Activated effector memory CD4-positive, alpha-beta T cell treated with anti-CD3 and anti-CD28 coated beads, Interleukin-2, amount 50 U/mL, for 16 hours (primary cell): ENCODE measurements at places on chromosomes 2 and 18.

GRCh38 chr2:28387082-28387960 is 5.3 kb upstream of the FOSL2 start:
- DNase-seq = no peak

- DNase-seq = no peak
Observed at GRCh38 chr2:140349695-140350094, 1569.5 kb upstream of the NXPH2 start.

GRCh38 chr2:24169023-24169422 is 5.8 kb upstream of the FAM228A start:
- DNase-seq = no peak

- DNase-seq = no peak
Observed at GRCh38 chr18:72935744-72936143, 68.0 kb upstream of the NETO1 start.

GRCh38 chr2:20468549-20469500 is 22.0 kb downstream of the RHOB start:
- peak; percentile 50 for DNase-seq

DNA sequence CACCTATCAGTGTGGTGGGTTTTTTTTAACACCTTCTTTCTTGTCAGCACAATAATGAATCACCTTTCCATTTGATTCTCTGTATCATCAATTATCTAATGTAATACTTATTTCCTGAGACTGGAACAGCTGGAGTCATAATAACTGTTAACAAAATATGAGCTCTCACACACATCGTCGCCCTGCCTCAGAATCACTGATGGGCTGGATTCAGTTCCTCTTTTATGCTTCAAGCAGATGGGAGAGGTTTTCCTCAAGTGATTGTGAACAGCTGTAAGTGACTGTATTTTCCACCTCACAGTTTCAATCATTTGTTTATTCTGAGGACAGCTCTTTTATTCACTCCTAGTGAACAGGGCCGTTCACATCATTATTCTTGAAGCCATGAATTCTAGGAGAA is 330.2 kb downstream of the DSC3 start:
- no peak for DNase-seq

GRCh38 chr2:108575132-108575966 is 41.1 kb downstream of the LIMS1 start:
- no peak for DNase-seq

DNA sequence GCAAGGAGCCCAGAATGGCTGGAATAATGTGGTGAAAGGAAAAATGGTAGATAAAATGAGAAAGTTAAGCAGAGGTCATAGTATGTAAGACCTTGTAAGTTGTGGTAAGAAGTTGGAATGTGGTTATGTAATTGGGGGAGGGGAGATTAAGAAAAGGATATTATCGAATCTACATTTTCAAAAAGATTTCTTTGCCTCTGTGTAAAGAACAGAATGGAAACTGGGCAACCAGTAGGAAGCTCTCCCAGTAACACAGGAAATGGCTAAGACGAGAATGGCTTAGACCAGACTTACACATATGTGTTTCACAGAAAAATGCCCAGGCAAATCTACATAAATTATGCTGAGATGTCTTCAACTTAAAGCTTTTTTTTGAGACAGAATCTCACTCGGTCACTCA is 13.2 kb downstream of the MEMO1 start:
- no peak for DNase-seq

DNA sequence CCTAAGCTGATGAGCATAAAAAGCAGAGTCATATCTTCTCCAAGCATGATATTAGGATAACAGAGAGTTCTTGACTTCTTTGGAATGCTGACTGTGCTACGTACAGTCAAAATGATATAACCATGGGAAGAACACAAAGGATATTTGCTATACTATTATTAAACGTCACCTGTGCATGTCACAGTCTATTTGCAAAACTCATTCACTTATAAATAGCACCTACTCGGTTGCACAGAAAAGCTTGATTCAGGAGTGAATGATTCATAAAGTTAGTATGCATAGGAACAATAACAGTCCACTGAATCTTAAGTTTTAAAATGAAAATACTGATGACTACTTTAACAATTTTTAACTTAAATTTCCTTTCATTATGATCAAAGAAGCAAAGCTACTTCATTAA is 83.3 kb downstream of the SP3 start:
- DNase-seq = no peak

- DNase-seq = no peak
Observed at GRCh38 chr2:48693066-48693465, 62.5 kb downstream of the LHCGR start.

GRCh38 chr2:177165721-177166711 is 46.6 kb upstream of the HNRNPA3 start:
- no peak for DNase-seq

GRCh38 chr2:40579247-40579646 is 127.4 kb upstream of the SLC8A1 start:
- DNase-seq = no peak

GRCh38 chr2:178365116-178365515 is 85.9 kb downstream of the PRKRA start:
- DNase-seq = no peak

GRCh38 chr2:252001-252602 is 11.7 kb downstream of the SH3YL1 start:
- DNase-seq = no peak

DNA sequence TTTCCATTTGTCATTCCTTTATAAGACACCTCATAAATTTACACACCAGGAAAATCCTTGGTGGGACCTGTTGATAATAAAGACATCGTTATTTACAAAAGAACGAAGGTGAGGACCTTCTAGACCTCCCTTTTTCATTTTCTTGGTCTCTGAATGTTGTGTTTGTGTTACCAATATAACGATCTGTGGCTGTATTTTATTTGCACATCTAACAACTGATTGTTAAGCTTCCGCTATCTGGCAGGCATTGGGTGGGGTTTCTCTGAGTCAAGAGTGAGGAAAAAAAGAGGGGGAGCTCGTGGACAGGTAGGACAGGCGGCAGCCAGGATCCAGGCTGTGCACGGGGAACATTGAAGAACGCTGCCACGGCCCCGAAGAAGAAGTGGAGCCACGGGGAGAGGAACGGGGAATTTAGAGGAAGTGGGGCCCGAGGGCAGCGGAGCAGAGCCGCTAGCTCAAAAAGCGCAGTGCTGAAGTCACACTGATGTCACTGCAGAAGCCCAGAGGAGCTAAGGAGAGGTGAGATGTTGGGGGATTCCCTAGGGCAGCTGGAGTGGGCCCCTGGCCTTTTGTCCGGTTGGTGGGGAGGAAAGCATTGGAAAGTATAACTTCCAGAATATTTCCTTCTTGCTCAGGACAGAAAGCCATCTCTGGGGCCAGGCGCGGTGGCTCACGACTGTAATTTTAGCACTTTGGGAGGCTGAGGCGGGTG is 20.9 kb upstream of the DNMT3A start:
- peak; percentile 85 for DNase-seq

- no peak for DNase-seq
Observed at GRCh38 chr2:196383799-196384198, 212.4 kb upstream of the STK17B start.

DNA sequence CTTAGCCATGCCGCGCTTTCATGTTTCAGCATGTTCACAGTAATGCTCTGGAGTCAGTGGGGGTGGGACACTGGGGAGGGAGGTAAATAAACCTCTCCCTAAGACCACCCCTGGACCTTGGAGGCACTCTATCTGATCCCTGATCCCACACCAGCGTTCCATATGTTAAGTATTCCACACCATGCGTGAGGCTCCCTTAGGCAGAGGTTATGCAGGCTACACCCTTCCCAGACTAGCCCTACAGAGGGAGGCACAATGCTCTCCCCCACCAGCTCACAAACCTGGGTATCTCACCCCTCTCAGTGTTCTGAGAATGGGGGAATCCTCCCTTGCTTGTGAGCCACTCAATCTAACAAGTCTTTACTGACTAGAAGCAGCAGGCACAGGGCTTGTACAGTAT is 1610.4 kb upstream of the ZEB2 start:
- DNase-seq = no peak

GRCh38 chr18:31440787-31441186 is 6.8 kb upstream of the DSG3 start:
- DNase-seq = no peak

- no peak for DNase-seq
Observed at GRCh38 chr2:224901121-224901676, 141.1 kb downstream of the DOCK10 start.

DNA sequence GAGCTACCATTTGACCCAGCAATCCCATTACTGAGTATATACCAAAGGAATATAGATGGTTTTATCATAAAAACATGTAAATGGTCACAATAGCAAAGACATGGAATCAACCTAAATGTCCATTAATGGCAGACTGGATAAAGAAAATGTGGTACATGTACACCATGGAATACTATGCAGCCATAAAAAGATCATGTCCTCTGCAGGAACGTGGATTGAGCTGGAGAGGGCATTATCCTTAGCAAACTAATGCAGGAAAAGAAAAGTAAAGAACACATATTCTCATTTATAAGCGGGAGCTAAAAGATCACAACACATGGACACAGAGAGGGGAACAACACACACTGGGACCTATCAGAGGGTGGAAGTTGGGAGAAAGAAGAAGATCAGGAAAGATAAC is 22.9 kb downstream of the SLC38A11 start:
- no peak for DNase-seq

DNA sequence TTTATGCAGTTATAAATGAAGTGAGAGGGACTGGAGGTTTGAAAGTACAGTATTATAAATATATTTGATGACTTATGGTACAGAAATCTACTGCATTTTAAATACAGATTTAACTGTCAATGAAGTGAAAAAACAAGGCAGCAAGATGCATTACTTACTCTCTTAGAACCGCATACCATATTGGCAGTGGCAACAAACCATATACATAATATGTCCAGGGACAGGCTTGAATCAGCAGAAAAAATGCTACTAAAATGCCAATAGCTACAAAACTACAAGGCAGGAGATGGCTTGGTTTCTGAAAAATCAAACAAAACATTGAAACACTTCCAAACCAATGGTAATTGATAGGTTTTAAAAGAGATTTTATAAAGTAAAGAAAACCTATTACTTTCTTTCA is 77.2 kb downstream of the PIGN start:
- no peak for DNase-seq

GRCh38 chr2:225431105-225431863 is 31.8 kb downstream of the NYAP2 start:
- no peak for DNase-seq

GRCh38 chr18:22238036-22238435 is 68.6 kb downstream of the GATA6 start:
- DNase-seq = no peak
